ENCODE measurements at places on chromosomes 11 and 22. TPM values are rescaled to one million over a fixed set of nuclear protein-coding genes. Genes with fewer than 3 reads are reported as not detected.

The PARVA gene
- total RNA-seq = 31.5 TPM

The ISX gene
- total RNA-seq = not detected

The TIGD3 gene
- 1.8 TPM for total RNA-seq

The IL17RA gene
- 5.0 TPM for total RNA-seq

The RAG2 gene
- not detected for total RNA-seq

The OR10A2 gene
- total RNA-seq = not detected

The E2F8 gene
- total RNA-seq = 22.0 TPM

The DNAJB7 gene
- total RNA-seq = not detected

DNA sequence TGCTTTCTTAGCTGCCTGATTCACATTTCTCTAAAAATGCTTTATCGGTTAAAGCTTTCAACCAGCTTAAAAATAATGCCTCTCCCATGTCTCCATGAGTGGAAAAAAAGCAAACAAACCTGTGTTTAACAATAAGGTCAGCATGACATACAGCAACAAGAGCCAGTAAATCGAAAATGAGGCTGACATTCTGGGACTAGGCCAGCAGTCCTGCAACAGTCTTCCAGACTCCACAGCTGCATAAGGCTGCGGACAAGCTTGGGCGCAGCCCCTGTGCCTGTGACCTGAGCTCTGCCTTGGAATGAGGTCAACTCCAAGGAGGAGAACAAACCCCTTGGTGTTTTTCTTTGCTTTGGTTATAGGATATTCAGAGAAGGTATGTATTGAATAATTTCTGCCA is 95.5 kb downstream of the PGR start:
- no peak for DNase-seq
- no peaks in the 10 kb centered on the region for H3K4me1 ChIP-seq
- H3K27ac ChIP-seq = no peak overlapping the region

DNA sequence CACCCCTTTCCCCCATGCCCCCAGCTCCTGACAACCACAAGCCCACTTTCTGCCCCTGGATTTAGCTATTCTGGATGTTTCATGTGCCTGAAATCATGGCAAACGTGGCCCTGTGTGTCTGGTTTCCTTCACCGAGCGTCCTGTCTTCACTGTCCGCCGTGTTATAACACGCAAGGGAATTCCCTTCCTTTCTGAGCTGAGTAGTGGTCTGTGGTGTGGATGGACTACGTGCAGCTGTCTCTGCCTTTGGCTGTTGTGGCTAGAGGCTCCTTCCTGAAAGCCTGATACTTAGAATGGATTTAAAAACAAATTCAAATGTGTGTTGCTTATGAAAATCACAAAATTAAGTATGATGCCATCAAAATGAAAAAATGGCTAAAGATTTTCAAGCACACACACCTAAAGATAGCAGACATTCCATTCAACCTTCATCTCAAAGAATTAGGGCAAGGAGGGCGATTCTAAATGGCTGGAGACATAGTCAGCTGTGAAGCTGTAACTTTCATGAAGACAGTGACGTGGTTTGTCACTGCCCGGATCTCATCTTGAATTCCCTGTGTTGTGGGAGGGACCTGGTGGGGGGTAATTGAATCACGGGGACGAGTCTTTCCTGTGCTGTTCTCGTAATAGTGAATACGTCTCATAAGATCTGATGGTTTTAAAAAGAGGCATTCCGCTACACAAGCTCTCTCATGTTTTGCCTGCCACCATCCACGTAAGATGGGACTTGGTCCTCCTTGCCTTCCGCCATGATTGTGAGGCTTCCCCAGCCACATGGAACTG is 30.5 kb downstream of the KCNQ1 start:
- H3K4me1 ChIP-seq = no peaks in the 10 kb centered on the region
- no peak overlapping the region for H3K4me3 ChIP-seq
- DNase-seq = no peak
- no peaks in the 10 kb centered on the region for H3K27me3 ChIP-seq

GRCh38 chr11:23143022-23143421 is 282.7 kb upstream of the CCDC179 start:
- no peak overlapping the region for H3K4me3 ChIP-seq
- no peaks in the 10 kb centered on the region for H3K36me3 ChIP-seq
- no peaks in the 10 kb centered on the region for H3K27me3 ChIP-seq
- H3K4me1 ChIP-seq = no peaks in the 10 kb centered on the region
- no peak overlapping the region for H3K27ac ChIP-seq

- no peaks in the 10 kb centered on the region for H3K36me3 ChIP-seq
- peaks cover 13% of the 10 kb centered on the region for H3K4me1 ChIP-seq
- no peak overlapping the region for H3K27ac ChIP-seq
- no peak for DNase-seq
- H3K27me3 ChIP-seq = no peaks in the 10 kb centered on the region
- no peak overlapping the region for H3K4me3 ChIP-seq
Measured at GRCh38 chr22:46058591-46059519, 81.9 kb upstream of the WNT7B start.

GRCh38 chr11:124900464-124900863 is 2.8 kb upstream of the ROBO4 start:
- H3K27me3 ChIP-seq = no peaks in the 10 kb centered on the region
- no peak overlapping the region for H3K4me3 ChIP-seq
- H3K27ac ChIP-seq = peak overlapping the region; percentile 41

DNA sequence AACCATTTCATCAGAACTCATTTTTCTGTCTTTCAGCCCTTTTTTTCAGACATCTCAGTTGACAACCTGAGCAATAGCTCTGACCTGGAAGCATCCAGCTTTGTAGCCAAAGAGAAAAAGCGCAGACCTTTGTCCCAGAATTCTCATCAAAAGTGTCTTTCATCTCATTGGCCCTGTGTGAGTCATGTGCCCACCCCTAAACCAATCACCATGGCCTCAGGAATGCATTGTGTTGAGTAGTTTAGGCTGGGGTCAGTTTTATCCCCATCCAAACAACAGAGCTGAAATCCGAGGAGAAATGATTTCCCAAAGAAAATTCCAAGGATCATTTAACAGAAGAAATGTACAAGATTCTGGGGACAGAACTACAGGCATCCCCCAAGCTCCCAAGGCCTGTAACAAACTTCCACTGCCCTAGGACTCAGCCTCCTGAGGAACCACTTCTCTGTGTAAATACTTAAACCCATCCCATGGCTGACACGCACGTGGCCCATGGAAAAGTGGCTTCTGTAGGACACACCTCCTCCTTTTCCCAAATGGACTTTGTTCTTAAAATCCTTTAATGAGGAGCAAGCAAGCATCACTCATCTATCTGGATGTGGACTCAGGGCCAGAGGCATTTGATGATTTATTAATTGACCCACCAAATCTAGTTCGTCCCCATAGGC is 429.0 kb downstream of the SOX6 start:
- H3K27me3 ChIP-seq = no peaks in the 10 kb centered on the region
- no peak overlapping the region for H3K4me3 ChIP-seq
- DNase-seq = no peak
- no peaks in the 10 kb centered on the region for H3K4me1 ChIP-seq

DNA sequence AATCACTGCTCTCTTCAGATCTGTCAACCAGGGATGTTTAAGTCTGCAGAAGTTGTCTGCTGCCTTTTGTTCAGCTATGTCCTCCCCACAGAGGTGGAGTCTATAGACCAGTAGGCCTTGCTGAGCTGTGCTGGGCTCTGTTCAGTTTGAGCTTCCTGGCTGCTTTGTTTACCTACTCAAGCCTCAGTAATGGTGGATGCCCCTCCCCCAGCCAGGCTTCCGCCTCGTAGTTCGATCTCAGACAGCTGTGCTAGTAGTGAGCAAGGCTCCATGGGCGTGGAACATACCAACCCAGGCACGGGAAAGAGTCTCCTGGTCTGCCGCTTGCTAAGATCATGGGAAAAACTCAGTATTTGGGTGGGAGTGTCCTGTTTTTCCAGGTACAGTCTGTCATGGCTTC is 27.6 kb upstream of the CASP12 start:
- no peaks in the 10 kb centered on the region for H3K36me3 ChIP-seq
- no peaks in the 10 kb centered on the region for H3K4me1 ChIP-seq
- H3K27me3 ChIP-seq = no peaks in the 10 kb centered on the region

DNA sequence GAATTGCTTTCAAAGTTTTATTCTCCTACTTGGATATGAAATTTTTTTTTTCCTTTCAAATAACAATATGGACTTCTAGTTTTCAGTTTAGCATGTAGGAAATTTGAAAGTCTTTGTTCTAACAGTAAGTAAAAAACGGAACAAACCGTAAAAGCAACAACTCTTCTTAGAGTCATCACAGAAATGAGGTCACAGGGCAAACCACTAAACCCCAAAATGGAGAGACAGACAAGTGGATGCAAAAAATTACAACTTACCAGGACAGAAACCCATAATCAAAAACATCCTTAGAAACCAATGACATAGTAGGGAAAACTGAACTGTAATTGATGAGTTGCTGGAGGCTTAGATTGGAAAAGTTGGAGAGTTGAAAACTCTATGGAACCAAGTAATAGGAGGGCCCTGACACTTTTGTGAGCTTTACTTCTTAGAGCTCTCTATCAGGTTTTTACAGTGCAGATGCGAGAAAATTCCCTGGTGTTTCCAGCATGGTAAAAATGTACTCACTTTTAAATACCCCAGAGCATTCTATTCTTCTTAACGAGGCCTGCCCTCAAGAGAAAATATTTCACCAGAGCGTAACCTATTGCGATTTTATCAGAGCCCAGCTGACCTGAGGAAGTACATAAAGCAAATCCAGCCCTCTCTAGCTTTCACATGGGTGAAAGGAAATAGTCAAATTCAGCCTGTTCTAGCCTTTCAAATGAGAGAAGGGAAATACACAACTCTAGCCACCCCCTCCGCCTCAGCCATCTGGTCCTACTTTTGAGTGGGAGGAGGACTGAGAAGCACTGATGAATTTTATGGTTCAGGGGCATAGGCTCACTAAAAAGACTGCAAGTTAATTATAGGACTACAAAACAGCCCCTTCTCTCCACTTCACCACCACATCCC is 39.1 kb downstream of the CASP12 start:
- H3K4me3 ChIP-seq = no peak overlapping the region
- no peak overlapping the region for H3K27ac ChIP-seq
- no peak for DNase-seq
- no peaks in the 10 kb centered on the region for H3K27me3 ChIP-seq
- H3K4me1 ChIP-seq = no peaks in the 10 kb centered on the region

DNA sequence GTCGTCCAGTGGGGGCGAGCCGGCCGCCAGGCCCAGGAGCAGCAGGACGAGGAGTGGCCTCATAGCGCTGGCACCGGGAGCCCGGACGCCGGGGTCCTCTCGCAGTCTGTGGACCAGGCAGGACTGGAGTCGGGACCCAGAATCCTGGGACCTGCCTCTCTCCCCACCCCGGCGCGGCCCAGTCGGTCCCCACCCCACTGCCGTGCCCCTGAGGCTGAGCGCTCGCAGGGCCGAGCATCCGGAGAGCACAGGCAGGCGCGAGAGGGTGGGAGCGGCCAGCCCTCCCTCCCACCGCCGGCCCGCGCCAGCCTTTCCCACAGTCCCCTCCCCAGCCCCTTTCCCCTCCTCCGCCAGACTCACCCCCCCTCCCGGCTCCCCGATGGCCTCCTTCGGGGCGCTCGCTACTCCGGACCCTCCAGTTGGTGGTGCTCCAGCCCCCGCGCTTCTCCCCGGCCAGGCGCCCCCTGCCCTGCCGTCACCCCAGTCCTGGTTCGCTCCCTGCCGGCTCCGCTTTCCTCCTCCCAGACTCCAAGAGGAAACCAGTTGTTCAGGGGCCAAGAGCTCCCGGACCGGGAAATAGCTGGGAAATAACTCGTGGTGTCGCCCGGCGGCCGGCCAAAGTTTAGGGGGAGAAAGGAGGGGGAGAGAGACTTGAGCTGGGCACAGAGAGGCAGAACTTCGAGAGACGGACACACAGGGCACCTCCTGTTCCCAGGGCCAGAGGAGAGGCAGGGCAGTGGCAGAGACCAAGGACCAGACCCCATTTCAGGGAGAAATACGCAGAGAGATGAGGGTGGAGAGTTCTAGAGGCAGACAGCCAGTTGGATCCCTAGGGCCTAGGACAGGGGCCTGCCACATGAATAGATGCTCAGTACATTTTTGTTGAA is at the start of gene C1QTNF5:
Gene C1QTNF5, minus strand, starts transcription at position 549 of the 887 bp plus-strand sequence. Its CDS starts 486 bp downstream, at position 63.
- H3K4me3 ChIP-seq = no peak within 1 kb of the TSS
- peaks cover 17% of the 10 kb centered on the region for H3K27me3 ChIP-seq
- H3K27ac ChIP-seq = no peak within 1 kb of the TSS
- no peaks in the 10 kb centered on the region for H3K36me3 ChIP-seq
- DNase-seq = no peak
- H3K4me1 ChIP-seq = peaks cover 9% of the 10 kb centered on the region

DNA sequence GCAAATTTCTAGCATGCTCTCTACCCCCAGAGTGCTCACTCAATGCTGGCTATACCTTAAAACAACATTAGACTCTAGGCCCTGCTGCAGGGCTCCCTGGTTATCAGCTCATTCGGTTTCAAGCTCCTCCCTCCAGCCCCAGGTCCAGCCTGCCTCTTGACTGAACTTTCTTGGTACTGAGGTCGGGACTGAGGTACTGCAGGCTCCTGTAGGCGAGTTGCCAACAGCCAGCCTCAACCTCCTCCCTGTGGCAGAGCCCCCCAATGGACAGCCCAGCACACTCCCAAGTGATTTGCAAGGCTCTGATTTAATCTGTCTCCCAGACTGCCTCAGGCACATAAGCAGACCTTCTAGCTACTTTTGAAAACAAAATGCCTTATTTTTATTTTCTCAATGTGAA is 73.6 kb upstream of the EIF3M start:
- no peak overlapping the region for H3K4me3 ChIP-seq
- H3K4me1 ChIP-seq = 0 out of 2 replicates have a peak, but pooled peaks cover 7% of the 10 kb centered on the region
- H3K27ac ChIP-seq = no peak overlapping the region
- H3K27me3 ChIP-seq = no peaks in the 10 kb centered on the region
- no peak for DNase-seq

- H3K27me3 ChIP-seq = peaks cover 68% of the 10 kb centered on the region
- no peak overlapping the region for H3K4me3 ChIP-seq
- no peaks in the 10 kb centered on the region for H3K36me3 ChIP-seq
- DNase-seq = no peak
- no peaks in the 10 kb centered on the region for H3K4me1 ChIP-seq
- H3K27ac ChIP-seq = no peak overlapping the region
Measured at GRCh38 chr22:44664149-44664548, 37.9 kb upstream of the PRR5 start.

DNA sequence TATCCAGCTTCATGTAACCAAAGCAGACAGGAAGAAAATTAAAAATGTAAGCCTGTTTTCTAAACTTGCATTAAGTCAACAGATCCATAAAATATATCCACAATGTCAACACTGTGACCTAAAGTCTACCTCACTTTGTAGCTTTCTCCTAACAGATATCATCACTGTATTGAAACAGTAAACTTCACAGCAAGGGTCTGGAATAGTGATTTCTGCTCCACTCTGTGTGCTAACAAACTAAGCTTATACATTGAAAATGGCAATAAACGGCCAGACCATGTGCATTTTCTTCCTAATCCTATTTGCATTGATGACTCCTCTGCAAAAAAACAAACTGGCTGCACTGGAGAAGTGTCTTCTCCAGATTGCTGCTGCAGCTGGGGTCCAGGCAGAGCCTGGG is 26.8 kb downstream of the CADM1 start:
- no peaks in the 10 kb centered on the region for H3K36me3 ChIP-seq
- no peak overlapping the region for H3K27ac ChIP-seq
- no peak for DNase-seq
- no peak overlapping the region for H3K4me3 ChIP-seq
- no peaks in the 10 kb centered on the region for H3K27me3 ChIP-seq
- no peaks in the 10 kb centered on the region for H3K4me1 ChIP-seq
